Germinal center (tissue), 1 donor: ENCODE measurements at places on chromosomes 13 and 19.

DNA sequence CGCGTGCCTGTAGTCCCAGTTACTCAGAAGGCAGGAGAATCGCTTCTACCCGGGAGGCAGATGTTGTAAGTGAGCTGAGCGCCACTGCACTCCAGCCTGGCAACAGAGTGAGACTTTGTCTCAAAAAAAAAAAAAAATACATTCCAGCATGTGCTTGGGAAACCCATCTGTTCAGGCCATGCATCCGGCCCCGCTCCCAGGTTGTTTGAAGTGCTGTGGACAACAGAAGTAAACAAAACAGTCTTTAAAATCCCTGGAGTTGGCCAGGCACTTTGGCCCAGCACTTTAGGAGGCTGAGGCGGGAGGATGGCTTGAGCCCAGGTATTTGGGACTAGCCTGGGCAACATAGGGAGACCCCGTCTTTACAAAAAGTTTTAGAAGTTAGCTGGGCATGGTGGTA is 3.2 kb upstream of the PTPRS start:
- no peak for DNase-seq

DNA sequence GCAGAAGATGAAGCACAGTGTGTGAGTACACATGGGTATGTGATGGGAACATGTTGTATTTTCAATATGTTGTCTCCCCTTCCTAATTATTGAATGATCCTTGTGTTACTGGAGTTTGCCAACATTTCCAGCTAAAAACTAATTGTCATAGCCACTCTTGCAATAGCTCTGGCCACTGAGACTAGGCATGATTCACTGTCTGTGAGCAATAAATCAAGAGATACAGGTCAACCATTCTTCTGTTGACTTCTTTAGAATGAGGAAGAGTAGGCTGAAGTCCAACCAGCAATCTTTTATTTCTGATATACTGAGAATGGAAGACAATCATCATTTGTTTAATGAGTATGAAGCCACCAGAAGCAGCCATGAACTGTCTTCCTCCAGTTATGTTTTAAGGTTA is 413.9 kb downstream of the SLITRK5 start:
- no peak for DNase-seq

DNA sequence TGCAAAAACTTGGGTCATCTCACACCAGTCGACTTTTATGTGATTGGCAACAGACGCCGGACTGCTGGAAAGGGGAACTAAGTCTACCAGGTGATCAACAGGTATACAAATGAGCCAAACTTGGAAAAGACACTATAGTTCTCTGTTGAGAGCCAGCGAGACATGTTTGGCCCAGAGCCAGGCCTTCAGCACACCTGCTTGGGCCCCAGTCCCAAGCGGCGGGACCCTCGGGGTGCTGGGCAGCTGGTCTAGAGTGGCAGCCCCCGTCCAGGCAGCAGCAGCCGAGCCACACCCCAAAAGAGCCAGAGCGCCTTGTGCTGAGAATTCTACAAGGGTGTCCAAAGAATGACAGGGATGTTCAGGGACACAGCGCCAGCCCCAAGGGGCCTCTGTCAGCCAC is 28.0 kb downstream of the NAXD start:
- no peak for DNase-seq

GRCh38 chr13:38167164-38167822 is 182.4 kb upstream of the UFM1 start:
- DNase-seq, result no peak

DNA sequence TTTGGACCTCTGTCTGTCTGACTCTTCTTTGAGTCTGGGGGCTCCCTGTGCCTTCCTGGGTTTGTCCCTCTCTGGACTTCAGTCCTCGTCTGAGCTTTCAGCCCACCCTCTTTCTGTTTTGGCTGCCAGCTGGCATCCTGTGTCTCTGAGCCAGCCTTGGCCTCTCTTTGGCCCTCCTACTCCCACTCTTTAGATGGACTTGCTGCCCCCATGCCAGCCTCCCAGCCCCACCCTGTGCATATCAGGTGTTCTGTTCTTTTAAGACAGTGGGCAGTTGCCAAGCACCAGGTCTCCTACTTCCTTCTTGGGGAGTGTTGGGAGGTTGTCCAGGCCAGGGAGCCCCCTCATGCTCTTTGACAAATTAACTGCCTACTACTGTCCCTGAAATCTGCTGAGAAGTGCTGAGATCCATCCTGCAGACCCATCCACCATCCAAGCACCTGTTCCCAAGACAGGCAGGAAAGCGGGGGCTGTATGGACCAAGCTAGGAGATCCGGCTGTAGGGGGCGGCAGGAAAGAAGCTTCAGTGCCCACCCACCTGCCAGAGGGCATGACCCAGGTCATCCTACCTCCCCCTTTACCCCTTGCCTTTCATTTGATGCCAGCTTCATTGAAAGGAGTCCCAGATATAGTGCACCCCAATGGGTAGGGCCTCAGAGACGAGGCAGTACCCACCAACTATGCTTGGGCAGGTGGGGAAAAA is 9.6 kb downstream of the CIC start:
- no peak for DNase-seq

DNA sequence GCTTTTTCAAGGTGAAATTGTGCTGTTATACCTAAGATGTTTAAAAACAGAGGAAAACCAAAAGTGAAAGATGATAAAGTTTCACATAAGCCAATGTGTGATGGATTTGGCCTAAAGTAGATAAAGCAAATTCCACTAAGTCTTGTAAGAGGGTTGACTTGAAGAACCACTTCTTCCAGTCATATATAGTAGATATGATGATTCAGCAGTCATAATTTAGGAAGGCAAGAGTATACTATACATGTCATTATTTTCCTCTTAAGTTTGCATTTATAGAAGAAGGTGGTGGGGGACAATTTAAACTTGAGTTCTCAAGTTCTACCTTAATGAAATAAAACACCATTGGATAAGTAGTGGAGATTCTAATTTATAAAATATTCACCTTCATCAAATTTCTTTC is 37.3 kb downstream of the PHF11 start:
- no peak for DNase-seq

- no peak for DNase-seq
Measured at GRCh38 chr19:42233106-42233505, 9.3 kb downstream of the GSK3A start.

DNA sequence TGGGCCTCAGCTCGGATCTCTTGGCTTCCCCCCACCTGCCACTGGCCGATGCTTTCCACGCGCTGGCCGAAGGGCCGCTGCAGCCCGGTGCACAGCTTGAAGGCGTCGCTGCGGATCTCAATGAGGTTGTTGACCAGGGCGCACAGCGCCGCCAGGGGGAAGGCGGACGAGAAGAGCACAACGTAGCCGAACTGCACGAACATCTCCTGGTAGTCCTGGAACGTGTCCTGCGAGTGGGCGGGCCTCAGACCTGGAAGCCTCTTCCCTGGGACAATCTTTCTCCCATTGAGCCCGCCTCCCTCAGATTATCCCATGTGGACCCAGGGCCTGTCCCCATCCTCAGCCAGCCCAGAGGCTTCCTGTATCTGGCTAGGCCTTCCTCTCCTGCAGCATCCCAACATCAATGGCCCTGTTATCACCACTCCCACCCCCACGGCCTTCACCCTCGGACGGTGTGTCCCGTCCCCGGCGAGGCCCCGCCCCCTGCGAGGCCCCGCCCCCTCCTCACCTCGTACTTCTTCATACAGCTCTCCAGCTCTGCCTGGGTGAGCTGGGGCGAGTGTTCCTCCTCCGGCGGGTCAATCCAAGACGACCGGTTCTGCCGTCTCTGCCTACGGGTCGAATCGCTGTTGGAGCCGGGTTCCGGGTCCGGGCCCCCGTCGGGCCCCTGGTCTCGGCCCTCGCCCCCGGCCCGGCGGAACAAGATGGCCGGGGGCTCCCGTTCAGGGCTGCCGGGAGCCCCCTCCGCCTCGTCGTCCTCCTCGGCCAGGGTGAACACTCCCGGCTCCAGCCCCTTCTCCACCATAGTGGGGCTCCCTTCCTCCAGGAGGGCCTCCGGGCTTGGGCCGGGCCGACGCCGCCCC is 6.8 kb downstream of the ANO8 start:
- DNase-seq, result peak; percentile 84

- DNase-seq, result no peak
Measured at GRCh38 chr19:39449116-39449797, 3.9 kb downstream of the SUPT5H start.

- no peak for DNase-seq
Measured at GRCh38 chr13:49256841-49257240, 9.1 kb downstream of the CDADC1 start.

DNA sequence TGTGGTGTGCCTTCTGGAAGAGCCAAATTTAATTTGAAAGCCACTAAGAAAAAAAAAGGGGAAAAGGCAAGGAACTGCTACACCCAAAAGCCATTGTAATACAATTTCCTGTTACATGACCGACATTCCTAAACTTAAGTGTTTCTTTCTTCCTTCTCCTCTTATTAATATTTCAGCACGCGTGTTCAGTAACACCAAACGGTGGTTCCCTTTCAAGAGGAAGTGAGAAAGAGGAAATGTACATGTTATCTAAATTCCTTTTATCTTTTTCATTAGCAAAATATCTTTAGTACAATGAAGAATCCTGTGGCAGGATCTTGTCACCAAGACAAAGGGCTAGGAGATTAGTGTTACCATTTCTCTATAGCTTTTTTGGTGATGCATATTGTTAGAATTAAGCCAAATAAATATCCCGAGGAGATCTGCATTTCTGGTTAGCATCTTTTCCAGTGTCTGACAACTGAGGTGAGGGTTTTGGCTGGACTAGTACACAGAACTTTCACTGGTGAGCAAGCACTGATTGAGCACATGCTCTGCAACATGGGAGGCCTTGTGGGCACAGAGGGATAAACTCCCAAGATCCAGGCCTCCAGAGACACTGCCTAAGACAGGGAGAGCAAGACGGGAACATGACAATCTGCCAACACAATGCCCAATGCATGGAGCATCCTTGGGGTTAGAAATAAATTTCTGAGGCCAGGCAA is 22.1 kb downstream of the LATS2 start:
- DNase-seq, result no peak

GRCh38 chr13:98717256-98717655 is 35.2 kb downstream of the SLC15A1 start:
- no peak for DNase-seq

GRCh38 chr19:18408053-18408476 is 10.6 kb upstream of the LRRC25 start:
- peak; percentile 64 for DNase-seq

DNA sequence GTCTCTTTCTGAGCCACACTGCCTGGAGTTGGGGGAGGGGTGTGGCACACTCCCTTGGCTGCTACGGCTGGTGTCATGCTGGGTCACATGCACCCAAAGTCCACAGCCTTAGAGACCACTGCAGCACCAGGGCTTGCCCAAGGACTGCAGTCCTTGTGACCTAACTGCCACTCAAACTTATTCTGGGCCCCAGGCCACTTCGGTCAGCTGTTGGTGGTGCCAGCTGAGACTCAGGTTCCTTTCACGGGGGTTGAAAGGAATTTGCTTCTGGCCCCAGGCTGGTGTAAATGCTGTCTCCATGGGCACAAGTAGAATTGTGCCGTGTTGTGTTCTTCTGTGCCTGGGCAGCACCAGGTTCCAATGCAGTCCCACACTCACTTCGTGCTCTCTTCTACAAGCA is 9.5 kb upstream of the VN1R1 start:
- no peak for DNase-seq

- no peak for DNase-seq
Measured at GRCh38 chr13:48165063-48165462, 67.9 kb upstream of the ITM2B start.

GRCh38 chr19:11420429-11421370 is 1.6 kb upstream of the RGL3 start:
- DNase-seq, result peak; percentile 55

- no peak for DNase-seq
Measured at GRCh38 chr13:113437408-113438010, 15.8 kb downstream of the ADPRHL1 start.

- DNase-seq, result no peak
Measured at GRCh38 chr13:89897681-89898080, 1449.8 kb upstream of the MIR17HG start.

DNA sequence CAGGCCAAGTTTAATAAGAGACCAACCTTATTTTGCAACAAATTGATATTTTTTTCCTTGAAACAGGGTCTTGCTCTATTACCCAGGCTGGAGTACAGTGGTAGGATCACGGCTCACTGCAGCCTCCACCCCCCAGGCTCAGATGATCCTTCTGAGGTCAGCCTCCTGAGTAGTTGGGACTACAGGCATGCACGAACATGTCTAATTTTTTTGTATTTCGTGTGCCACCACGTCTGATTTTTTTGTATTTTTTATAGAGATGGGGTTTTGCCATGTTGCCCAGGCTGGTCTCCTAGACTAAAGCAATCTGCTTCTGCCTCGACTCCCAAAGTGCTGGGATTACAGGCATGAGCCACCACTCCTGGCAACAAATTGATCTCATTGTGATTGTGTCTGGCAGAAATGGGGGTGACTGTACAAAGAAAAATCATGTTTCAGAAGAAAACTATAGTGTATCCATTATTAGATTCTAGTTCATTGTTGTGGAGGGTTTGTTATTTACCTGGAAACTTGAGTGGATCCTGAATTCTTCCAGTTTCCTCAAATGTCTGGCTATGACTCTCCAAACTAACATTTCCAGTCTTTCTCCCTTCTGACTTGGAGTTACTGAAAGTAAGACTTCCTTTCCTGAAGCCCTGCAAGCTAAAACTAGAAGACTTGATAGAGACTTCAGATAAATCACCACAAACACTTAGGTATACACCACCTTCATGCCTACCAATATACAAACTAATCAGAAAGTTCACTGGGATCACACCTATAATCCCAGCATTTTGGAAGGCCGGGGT is 17.3 kb upstream of the AKT2 start:
- DNase-seq, result no peak

- DNase-seq, result peak; percentile 56
Measured at GRCh38 chr19:6718741-6719539, 1.5 kb downstream of the C3 start.

DNA sequence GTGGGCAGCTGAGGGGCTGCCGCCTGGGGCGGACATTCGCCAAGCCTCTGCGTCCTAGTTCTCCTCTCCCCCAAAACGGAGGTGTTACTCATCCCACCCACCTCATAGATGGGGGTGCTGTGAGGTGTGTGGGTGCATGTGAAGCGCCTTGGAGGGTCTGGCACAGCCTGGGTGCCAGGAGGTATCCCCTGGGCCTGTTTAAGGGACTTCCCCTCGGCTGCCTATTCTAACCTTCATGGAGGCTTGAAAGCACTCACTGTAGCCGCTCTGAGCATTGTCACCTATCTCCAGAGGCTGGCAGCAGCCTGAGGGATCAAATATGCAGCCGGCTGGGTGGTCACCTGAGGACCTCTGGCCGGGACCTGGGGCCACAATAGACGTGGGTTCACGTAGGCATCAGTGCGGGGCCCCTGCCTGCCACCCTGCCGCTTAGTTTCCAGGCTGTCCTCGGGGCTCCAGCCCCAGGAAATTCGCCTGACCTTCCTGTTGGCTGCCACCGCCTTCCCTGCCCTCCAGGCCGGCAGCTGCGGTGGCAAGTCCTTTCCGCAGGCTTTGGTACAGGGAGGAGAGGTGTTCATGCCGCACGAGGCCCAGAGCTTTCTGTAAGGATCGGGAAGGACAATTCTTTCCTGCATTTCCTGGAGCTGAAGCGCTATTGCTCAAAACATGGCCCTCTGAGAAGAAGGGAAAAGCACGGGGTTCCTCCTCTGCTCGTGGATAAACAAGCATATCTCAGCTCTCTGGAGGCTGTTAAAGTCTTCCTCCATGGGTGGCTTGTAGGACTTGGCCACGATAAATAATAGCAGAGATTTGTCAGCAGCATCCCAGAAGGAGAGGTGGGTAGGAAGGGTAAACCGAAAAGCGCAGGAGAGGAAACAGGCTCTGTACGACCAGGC is 4.6 kb downstream of the COL4A2 start:
- no peak for DNase-seq
